COLO829 (cell line): ENCODE measurements at places on chromosomes 6 and 20.

GRCh38 chr20:25397096-25397495 is 6.5 kb upstream of the ABHD12 start:
- DNase-seq = no peak

GRCh38 chr20:19321176-19321575 is 108.7 kb downstream of the SLC24A3 start:
- no peak for DNase-seq

DNA sequence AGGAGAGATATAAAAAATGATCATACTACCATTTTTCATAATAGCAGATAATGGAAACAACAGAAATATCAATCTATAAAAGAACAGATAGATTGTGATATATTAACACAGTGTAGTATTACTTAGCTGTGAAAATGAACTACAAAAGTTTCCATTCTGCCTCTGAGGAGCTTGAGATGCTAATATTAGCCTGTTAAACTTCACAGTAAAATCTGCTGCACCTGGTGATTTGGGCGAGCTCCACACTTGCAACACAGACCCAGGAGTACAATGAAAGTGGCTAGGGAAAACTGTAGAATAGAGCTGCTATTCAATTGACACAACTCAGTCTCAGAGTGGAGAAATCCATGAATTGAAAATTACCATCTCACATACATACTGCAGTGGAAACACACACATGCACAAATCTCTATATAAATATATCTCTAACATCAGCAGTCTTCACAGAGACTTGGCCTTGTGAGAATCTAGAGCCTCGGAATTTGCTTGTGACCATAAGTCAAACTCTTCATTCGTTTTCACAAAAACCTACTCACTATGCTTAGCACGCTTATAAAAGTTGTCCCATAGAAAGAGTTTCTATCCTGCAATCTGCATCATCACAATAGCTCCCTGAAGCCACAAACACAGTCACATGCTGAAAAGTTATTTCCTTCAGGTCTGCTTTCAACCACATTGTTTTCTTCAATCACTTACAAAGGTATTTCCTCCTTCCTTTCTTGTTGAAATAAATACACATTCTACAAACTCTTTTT is 133.0 kb downstream of the PAK5 start:
- DNase-seq = no peak

- DNase-seq = no peak
These were observed 240.5 kb downstream of the FARS2 start for GRCh38 chr6:5501837-5502236.

DNA sequence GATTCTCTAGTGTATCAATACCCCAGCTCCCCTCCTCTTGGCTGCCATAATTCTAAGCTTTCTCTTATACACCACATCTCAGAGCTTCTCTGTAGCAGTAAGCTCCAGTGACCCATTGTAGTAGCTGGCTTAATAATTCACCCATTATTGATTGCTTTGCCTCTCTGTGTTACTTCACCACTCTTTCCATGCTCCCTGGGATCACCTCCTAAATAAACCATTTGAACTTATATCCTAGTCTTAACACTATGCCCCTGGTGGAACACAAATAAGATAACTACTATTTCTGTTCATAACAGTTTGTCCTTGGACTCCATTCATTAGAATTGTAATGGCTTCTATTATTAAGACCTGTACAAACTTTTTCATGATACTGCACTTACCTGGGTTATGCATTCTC is 758.9 kb downstream of the KIF16B start:
- DNase-seq = no peak

- no peak for DNase-seq
These were observed 21.7 kb downstream of the SERPINB9 start for GRCh38 chr6:2881423-2881822.

DNA sequence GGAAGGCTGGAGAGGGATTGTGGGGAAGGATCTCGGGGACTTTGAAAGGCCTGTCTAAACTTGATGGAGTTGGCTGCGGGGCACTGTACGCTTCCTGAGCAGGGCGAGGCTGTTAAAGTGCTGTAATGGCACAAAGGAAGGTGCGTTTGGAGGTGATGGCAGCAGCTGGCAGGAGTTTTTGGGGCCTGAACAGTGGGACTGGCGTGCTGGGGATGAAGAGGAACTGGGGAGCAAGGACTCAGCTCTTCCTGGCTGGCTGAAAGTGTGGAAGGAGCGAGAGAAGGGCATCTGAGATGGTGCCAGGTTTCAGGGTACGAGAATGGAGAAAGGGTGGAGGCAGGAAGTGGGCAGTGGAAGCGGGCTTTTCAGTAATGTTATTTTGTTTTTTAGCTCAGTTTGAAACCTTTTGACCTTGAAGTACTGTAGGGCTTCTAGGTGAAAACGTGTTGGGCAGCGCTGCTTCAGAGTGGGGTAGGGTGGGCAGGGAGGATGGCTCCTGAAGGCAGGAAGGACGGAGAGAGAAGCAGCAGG is 8.0 kb downstream of the TMEM181 start:
- DNase-seq = no peak

DNA sequence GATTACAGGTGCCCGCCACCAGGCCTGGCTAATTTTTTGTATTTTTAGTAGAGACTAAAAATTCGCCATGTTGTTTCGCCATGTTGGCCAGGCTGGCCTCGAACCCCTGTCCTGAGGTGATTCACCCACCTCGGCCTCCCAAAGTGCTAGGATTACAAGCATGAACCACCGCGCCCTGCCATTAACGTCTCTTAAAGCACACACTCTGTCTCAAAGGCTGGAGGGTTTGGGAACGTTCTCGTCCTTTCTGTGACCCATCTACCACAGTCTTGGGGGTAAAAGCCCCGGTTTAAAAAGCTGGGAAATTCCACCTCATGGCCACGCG is 57.8 kb upstream of the ARID1B start:
- no peak for DNase-seq

GRCh38 chr6:56162081-56162480 is 85.3 kb downstream of the COL21A1 start:
- no peak for DNase-seq

GRCh38 chr6:44021589-44022295 is 105.5 kb downstream of the MRPL14 start:
- no peak for DNase-seq

- DNase-seq = no peak
These were observed 15.5 kb upstream of the MROH8 start for GRCh38 chr20:37194621-37195417.

DNA sequence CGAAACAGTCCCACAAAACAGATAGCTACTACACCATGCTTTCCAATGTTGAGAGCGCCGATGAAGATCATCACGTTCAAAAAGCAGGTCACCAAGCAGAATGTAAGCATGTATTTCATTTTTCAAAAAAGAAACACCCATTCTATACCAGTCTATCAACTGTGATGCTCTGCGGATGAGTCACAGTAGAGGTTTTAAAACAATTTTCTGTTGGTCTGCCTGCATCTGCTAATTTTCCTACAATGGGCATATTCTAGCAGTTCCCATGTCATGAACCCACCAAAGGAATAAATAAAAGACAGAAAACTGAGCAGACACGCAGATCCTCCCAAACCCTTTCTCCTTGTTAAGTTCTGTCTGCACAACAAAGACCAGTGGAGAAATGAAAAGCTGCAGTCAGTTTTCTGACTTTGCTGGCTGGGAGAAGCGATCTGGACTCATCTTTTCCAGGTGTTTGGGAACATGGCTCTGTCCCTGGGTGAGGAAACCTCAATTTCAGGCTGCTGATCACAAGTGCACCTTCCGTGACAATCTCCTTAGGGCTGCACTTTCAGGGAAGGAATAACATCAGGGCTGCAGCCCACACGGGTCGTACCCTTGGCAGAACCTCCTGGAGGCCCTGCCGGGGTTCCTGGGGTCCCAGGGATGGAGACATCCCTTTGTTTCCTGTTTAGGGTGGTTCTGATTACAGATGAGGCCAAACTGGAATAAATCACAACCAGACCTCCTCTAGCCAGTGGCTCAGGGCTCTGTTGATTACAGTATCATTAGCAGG is 200.1 kb downstream of the BMP7 start:
- peak; percentile 46 for DNase-seq

- no peak for DNase-seq
These were observed 90.1 kb upstream of the SUPT3H start for GRCh38 chr6:45467853-45468252.

DNA sequence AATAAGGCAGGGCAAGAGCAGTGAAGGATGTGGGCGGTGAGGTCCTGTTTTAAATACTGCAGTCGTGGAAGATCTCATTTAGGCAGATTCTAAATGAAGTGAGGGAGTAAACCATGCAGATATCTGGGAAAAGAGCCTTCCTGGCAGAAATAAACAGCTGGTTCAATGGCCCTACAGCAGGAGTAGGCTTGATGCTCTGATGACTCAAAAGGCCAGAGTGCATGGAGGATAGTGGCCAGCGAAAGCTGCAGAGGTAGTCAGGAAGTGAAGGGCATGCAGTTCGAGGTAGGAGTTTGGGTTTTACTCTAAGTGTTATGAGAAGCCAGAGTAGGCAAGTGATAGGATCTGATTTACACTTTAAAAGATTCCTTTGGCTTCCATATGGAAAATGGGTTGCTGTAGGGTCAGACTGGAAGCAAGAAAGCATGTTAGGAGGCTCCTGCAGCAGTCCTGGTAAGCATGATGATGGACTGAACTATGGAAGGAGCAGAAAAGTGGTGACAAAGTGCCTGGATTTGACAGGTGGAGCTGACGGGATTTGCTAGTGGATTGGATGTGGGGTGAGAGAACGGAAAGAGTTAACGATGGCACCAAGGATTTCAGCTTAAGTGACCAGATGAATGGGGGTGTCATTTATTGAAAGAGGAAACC is 150.0 kb downstream of the GJA10 start:
- no peak for DNase-seq

DNA sequence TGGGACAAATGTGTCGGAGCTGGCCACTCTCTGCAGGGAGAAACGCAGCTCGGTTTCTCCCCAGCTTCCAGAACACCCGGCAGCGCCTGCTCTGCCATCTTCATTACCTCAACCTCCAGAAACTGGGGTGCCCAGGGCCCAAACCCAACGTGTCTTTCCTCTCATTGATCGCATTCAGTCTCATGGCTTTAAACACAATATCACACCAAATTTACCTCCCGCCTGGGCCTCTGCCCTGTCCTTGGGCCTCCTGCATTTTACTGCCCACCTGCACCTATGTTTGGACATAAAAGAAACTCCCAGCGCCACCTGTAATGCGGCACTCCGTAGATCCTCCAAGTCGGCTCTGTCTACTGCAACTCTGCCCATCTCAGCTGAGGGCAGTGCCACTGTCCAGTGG is 22.2 kb downstream of the SERPINB6 start:
- no peak for DNase-seq

DNA sequence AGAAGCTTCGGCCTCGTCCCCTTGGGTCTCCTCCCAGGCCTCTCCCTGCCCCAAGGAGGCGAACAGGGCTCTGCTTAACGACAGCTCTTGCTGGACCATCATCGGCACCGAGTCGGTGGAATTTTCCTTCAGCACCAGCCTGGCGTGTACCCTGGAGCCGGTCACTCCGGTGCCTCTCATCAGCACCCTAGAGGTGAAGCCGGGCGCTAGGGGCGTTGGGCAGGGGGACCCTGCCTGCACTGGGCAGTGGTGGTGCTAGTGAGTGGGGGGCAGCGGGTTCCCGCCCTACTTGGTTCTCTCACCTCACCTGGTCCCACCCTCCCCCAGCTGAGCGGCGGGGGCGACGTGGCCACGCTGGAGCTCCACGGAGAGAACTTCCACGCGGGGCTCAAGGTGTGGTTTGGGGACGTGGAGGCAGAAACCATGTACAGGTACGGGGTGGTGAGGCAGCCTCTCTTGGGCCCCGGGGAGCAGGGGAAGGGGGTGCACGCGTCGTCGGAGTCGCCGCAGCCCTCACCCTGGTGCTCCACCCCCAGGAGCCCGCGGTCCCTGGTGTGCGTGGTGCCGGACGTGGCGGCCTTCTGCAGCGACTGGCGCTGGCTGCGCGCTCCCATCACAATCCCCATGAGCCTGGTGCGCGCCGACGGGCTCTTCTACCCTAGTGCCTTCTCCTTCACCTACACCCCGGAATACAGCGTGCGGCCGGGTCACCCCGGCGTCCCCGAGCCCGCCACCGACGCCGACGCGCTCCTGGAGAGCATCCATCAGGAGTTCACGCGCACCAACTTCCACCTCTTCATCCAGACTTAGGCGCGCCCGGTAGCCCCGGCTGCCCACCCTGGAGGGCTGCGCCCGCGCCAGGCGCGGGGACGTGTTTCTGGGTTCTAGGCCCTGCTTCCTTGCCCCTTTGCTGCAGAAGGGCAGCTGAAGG is 8.3 kb upstream of the MATN4 start:
- no peak for DNase-seq
